Activated effector memory CD4-positive, alpha-beta T cell treated with anti-CD3 and anti-CD28 coated beads, Interleukin-2, amount 50 U/mL, for 16 hours (primary cell): ENCODE measurements at places on chromosomes 7 and 10.

DNA sequence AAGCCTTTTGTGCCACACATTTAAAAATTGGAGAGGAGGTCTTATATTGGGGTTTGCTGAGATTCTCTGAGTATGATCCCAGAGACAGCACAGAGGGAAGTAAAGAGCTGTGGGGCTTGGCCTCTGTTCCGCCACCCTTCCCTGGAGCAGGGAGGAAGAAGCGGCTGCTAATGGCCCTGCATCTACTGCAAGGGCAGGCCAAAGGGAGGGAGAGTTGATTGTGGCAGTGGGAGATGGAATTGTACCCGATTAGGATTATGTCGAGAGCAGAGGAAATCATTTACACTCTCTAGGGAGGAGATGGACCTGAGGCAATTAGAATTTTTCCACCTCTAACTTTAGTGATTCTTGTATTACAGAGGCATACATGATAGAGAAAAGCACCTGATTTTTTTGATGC, 28.8 kb downstream of the CYP17A1 start:
- no peak for DNase-seq

- no peak for DNase-seq
These were observed 322.2 kb downstream of the LRMDA start for GRCh38 chr10:75753621-75754020.

- no peak for DNase-seq
These were observed 20.3 kb downstream of the COL1A2 start for GRCh38 chr7:94414980-94415379.

DNA sequence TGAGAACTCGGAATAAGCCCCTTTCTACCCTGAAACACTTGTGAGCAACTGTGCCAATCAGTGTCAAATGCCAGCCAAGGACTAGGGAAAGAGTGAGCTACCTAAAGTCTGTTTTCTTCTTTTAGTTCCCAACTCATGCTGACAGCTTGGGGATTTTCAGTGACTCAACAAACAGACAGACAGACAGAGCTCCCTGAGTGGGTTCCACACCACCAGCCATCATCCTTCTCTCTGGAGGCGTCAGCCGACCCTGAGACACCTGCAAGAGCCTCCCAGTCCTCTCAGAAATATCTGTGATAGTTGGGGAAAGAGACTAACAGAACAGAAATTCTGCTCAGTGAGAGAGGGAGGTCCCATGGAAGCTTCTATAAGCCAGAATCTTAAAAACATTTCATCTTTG, 49.5 kb downstream of the GATA3 start:
- no peak for DNase-seq

DNA sequence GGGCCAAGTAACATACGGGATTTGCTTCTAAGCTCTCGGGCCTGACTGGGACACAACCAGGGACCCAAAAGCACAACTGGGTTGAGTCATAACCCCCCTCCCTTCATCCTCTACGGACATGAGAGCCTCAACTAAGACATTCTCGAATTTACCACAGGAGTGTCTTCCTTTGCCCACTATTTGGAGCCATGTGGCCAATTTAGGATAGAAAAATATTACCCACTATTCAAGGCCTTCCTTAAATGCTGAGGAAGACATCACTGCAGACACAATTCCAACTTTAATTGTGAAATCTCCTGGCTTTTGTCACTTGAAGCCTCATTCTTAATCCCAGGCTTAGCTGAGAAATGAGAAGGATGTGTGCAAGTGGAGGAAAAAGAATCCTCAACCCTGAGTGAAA, 11.8 kb downstream of the CTBP2 start:
- DNase-seq = peak; percentile 12

DNA sequence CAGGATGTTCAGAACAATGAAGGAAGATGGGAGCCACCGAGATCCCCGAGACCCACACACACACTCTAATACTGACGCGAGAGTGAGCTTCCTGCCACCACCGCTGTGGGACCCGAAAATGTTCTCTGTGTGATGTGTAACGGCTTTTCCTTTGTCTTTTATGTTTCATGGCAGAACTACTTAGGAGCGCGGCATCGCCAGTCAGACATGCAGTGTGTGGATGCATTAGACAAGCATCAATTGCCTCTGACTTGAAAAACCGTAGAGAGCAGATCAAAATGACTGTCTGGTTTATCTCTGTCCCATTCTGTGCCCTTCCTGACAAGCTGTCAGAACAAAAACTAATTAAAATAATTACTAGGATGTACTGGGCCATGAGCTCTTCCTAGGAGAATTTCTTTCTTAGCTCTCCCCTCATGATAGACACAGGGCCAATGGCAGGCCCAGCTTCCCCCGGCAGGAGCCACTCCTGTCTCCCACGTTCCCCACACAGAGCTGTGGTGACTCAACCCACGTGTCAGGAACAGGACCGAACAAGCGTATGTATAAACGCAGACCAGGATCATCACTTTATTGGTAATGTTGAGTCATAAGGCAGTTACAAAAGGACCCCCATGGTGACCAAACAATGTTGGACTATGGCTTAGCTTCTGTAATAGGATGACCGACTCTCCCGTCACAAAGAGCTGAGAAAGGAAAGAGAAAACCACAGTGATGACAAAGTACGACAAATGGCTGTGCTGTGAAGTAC, 705.0 kb downstream of the PARD3 start:
- DNase-seq = no peak

DNA sequence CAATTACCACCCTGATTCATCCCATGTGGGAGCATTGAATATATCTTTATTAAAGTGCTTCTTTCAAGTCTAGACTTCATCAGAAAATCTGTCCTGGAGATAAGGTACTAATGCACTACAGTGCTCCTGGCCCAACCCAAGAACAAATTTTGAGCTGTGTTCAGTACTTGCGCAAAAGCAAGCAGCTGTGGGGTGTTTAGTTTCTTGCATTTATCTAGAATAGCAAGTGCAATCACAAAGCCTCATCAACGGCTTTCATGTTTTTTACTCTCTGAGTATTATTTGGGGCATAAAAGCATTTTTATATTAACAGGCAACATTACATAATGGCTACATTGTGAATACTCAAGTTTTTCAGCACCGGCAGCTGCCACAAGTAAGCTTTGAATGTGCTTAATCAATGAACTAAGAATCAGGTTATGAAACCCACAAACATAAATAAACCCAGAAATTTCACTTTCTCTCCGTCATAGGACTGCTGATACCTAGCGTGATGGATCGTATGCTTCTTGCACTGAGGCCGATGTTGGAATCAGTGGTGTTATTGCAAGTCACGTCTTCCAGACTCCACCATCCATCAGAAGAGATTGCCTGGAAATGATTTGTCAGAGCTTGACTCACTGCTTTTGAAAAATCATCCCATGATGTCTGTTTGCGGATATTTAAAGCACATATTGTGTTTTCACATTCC, 113.1 kb downstream of the CTTNBP2 start:
- DNase-seq = no peak

DNA sequence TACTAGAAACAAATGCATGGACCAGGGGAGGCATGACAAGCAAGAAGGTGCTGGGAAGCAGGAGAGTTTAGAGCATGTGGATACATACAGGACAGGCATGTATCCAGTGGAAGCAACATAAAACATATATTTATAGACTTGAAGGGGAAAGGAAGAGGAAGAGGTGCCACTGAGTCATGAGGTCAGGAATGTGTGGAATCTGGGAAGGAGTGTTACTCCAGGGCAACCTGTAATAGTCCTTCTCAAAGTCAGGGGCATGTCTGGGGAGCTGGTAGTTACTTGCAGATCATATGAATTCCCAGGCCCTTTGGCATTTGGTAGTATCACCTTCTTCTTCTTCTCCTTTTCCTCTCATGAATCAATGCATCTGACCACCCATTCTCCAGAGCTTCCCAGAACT, 246.6 kb downstream of the XPNPEP1 start:
- no peak for DNase-seq

GRCh38 chr7:1085266-1085665, 2.6 kb upstream of the GPER1 start:
- DNase-seq = no peak

GRCh38 chr10:118913825-118914224, 115.7 kb upstream of the NANOS1 start:
- DNase-seq = no peak

DNA sequence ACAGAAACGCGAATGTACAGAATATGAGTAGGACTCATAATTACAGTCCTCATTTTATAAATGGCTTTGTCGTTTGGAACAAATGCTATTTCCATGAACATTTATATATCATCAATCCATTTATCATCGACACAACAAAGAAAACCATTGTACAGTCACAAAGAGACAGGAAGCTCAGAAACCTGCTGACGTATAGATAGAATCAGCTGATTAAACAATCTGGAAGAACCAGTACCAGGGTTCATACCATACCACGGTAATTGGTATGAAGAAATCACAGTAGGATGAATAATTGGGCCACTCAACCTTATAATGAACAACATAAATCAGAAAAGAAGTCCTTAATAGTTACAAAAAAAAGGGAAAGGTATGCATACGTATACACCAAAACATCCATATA, 295.0 kb downstream of the PARD3 start:
- DNase-seq = no peak

- DNase-seq = no peak
These were observed 55.5 kb upstream of the FAM171A1 start for GRCh38 chr10:15426558-15426957.

DNA sequence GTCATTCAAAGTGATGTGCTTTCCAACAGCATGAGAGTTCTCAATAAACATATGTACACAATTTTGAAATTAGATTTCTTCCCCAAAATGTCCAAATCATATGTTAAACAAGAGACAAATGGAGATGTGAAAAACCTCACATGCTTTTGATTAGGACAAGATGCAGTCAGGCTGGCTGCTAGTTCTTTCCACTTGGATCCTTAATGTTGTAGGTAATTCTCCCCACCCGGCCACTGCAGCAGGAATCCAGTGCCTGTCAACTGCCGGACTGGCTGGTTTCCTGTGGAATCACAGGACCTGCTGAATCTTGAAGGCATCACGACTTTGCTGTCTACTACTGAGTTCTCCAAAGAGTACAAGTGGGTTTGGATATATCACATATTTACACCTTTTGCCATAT, 138.6 kb upstream of the AKR1E2 start:
- no peak for DNase-seq

DNA sequence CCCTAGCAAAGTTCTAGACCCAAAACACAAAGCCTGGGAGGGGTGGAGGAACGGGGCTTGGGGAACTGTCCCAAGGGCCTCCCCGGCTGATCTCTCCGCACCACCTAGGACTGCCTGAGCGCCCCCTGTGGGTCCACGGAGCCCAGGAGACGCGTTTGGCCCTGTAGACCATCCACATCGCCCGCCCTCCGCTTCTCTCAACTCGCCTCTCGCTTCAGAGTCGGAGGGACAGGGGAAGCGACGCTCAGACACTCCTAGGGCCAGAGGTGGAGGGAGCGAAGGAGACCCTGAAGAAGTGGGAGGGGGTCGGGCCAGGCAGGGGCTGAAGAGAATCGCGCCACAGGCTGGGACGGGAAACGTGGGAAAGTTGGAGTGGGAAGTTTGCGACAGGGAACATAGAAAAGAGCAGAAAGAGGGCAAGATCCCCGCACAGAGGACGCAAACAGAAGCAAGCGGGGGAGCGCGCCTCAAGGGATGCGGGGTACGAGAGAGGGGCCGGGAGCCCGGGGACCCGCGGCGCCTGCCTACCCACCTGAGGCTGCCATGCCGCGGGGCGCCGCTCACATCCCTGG, 378 bp downstream of the PIK3AP1 start:
- DNase-seq = peak; percentile 80

DNA sequence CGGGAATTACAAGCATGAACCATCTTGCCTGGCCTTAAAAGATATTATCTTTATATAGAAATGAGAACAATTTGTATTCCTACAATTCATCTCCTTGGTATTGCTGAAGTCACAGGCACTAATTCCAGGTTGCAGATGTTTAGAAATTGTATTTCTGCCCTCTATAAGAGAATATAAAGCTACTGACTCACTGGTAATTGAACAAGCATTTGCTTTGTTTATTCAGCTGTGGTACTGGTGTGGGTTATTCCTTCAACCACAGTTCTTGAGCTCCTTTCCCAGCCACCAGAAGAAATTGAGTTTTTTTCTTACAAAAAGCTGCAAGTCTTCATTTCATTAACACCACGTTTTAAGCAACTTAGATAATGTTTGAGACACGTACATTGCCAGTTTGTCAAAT, 29.0 kb upstream of the MPP7 start:
- DNase-seq = no peak

DNA sequence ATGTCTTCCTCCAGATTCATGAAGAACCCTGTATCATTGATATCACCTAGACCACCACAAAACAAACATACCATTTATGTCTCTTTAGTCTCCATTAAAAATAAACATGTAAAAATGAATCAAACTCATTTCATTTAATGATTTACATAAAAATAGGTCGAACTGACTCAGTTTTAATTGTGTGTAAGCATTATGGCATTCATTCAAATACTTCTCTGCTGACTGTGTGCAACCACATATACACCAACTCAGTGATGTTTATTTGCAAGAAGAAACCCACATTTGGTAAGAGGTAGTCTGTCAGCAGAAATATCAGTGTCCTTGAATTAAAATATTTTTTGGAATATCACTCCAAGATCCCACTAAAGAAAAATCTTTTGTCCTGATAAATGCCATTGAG, 30.5 kb downstream of the ABCB1 start:
- no peak for DNase-seq

- DNase-seq = peak; percentile 80
These were observed 23.8 kb downstream of the PFKP start for GRCh38 chr10:3090914-3091787.
